GM12891 (cell line): ENCODE measurements at places on chromosomes 11 and 22.
A peak's percentile ranks its signal among the peaks of the same experiment; 100 is the strongest.

DNA sequence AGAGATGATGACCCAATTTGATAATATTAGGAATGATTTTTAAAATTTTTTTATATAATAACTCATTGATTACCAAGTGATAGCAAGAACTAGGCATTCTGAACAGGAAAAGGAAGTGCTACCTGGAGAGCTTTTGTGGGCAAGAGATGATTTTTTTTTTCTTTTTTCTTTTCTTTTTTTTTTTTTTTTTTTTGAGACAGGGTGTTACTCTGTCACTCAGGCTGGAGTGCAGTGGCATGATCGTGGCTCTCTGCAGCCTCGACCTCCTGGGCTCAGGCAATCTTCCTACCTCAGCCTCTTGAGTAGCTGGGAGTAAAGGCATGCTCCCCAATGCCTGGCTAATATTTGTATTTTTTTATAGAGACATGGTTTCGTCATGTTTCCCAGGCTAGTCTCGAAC is 40.4 kb downstream of the TNRC6B start:
- no peak for DNase-seq

DNA sequence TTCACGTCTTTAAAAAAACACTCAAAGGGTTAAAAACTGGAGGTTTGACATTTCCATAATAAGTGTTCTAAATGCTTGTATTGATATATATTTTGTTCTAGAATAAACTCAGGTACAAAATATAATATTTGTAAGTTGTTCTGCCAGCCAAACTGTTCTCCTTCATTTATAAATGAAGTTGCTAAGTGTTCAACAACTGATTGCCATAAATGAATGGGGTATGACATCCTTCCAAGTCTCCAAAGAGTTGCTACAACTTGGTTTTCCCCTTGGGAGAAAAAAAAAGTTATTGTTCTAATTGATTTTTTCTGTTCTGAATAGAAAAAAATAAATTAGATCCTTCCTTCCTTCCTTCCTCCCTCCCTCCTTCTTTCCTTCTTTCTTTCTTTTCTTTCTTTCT is 65.4 kb upstream of the BLID start:
- no peak for DNase-seq

- DNase-seq, result peak; percentile 23
These were observed 772 bp downstream of the NAV2 start for GRCh38 chr11:19713196-19714021.

DNA sequence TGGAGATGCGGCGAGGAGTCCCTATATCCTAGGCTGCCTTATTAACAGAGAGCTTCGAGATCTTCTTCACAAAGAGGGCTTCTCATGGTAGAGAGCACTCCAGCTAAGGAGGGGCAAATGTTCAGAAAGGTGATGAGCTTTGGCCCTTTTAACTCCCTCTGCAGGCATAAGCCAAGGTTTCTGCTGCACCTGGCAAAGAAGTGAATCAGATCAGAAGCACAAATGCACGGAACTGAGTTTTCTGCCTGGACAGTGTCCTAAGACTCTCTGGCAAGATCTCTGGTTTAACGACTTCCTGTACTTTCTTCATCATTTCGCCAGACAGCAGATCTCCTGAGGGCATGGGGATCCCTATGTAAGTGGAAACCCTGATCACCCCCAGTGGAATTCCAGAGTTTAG is 37.2 kb downstream of the POU2AF3 start:
- no peak for DNase-seq

DNA sequence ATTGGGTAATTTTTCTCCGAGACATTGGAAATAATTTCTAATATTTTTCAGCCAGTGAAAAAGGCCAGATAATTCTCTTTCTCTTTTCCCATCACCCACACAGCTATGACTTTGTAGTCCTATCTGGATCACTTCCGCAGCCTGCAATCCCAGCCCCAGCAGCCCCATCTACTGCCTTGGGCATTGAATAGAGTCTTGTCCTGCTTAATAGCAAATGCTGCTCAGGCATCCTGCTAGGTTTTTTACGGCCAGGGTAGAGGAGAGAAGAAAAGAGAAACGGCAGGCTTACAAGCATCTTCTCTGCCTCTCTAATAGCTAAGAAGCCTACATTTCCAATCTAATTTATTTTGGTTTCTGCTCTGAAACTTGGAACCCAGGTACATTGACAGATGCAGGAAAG is 154.3 kb upstream of the B3GAT1 start:
- DNase-seq, result no peak
